Aorta (tissue), 5 donors: ENCODE measurements at places on chromosomes 3 and 15. TPM values are rescaled to one million over a fixed set of nuclear protein-coding genes. Genes with fewer than 3 reads are reported as not detected.

Gene SNAPC5
- total RNA-seq = 19.3 TPM

Gene MRAS
- total RNA-seq = 46.3 TPM

Gene GABRR3
- not detected for total RNA-seq

Gene CCDC71
- total RNA-seq = 13.2 TPM

Gene ABHD17C
- total RNA-seq = 4.2 TPM

Gene AMIGO3
- total RNA-seq = not detected

Gene SLC24A5
- not detected for total RNA-seq
